ENCODE measurements at places on chromosomes 11 and 22.
A peak's percentile ranks its signal among the peaks of the same experiment; 100 is the strongest.

- DNase-seq = no peak
Observed at GRCh38 chr22:38067761-38068360, 10.7 kb downstream of the PICK1 start.

DNA sequence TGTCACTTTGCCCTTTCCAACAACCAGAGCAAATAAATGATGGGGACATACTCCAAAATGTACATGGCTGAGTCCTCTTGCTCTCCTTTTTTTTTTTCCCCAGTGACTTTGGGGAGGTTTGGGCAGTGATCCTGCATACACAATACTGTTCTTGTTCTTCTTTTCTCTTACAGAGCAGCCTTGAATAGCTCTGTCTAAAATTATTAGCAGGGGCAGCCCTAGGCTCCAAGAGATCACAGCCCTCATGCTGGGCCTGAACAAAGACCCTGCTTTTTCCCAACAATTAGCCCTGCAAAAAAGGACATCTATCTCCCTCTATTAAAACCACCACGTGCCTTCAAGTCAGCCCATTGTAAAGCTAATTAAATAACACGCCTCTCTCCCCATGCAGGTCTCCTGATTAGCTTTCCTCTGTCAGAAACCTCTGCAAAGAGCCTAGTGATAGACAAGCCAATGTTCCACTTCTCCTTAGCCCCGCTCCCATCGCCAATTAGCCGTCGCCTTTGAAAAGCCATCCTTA lies 54.7 kb downstream of the ETS1 start:
- no peak for DNase-seq

GRCh38 chr22:48425091-48425506 lies 1402.6 kb downstream of the BRD1 start:
- DNase-seq = no peak

DNA sequence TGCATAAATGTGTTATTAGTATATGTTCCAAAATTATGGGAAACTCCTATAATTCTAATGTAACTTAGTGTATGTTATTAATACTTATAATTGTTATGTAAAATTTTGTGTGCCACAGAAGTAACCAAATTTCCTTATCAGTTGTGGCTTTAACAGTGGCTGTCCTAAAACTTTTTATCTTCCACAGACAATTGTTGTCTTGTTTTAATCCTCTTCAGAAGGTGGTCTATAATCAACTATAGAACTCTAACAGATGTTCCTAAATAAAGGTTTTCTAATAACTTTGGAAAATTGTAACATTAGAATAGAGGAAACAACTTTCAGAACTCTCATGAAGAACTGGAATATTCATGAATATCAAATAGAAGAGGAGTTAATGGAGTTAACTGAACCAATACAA lies 44.4 kb upstream of the DBX1 start:
- DNase-seq = no peak

DNA sequence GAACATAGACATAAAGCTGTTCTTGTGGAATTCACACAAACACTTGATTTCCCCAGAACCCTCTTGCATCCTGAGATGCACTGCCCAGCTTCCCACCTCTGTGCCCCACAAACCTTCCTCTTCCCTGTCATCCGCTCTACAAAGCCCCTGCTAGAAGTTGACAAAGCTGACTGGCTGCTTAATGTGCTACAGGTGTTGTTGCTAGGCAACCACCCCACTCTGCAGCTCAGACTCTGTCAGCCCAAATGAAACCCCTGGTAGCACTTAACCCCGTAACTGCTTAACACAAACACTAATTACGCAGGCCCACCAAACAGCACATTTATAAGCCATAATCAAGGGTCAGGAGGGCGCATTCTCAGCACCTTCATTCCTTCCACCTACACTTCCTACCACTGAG lies 172.0 kb upstream of the CADM1 start:
- no peak for DNase-seq

DNA sequence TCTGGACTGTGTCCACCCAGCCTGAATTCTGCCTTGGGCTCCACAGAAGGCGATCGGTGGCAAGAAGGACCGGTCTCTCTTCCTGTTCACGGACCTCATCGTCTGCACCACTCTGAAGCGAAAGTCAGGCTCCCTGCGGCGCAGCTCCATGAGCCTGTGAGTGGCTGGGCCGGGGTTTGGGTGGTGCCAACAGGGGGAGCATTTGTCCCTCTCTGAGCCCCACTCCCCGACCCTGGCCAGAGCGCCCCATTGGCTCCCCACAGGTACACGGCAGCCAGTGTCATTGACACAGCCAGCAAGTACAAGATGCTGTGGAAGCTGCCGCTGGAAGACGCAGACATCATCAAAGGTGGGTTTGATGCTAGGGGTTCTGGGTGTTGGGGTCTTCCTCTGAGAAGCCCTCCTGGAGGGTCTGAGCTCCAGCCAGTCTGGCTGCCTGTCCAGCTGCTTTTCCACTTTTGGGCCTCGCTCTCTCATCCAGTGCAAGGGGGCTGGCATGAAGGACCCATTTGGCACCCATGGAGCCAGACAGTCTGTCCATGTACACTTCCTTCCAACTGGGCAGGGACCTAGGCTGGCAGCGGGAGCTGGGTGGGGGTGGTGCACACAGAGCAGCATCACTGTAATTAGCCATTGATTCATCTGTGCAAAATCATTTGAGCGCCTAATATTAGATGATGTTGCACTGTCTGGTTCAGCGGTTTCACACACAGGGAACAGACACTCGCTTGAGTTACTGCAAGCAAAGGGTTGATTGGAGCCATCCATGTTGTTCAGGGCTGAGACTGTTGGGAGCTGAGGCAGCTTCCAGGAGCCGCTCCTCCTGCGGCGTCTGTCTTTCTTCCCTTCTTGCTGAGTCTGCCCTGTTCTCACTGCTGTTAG lies 19.0 kb upstream of the RELT start:
- DNase-seq = no peak

DNA sequence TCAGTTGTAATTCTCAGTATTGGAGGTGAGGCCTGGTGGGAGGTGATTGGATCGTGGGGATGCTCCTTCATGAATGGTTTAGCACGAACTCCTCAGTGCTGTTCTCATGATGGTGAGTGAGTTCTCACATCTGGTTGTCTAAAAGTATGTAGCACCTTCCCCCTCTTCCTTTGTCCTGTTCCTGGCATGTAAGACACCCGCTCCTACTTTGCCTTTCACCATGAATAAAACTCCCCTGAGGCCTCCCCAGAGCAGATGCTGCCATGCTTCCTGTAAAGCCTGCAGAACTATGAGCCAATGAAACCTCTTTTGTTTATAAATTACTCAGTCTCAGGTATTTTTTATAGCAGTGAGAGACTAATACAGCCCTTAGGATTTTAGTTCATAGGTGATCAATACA lies 191.5 kb downstream of the MAML2 start:
- no peak for DNase-seq

GRCh38 chr11:87425943-87426342 lies 388.2 kb downstream of the TMEM135 start:
- DNase-seq = no peak

GRCh38 chr11:86069408-86070101 lies 671 bp upstream of the PICALM start:
- DNase-seq = peak; percentile 44

- no peak for DNase-seq
Observed at GRCh38 chr11:95306801-95307200, 75.8 kb upstream of the SESN3 start.

DNA sequence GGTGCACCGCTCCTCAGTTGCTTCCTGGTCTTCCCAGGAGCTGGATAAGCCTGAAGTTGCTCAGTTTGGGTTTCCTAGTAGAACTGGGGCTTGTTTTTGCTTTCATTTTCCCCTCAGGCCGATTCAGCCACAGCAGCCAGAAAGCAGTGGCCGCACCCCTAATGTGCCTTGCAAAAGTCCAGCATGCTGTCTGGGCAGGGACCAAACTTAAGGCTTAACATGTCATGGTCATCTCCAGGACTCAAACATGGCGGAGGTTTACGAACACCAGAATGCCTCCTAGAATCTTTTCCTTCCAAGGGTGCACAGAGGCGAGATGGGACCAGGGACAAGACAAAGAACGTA lies 2.5 kb downstream of the GNG3 start:
- DNase-seq = no peak

DNA sequence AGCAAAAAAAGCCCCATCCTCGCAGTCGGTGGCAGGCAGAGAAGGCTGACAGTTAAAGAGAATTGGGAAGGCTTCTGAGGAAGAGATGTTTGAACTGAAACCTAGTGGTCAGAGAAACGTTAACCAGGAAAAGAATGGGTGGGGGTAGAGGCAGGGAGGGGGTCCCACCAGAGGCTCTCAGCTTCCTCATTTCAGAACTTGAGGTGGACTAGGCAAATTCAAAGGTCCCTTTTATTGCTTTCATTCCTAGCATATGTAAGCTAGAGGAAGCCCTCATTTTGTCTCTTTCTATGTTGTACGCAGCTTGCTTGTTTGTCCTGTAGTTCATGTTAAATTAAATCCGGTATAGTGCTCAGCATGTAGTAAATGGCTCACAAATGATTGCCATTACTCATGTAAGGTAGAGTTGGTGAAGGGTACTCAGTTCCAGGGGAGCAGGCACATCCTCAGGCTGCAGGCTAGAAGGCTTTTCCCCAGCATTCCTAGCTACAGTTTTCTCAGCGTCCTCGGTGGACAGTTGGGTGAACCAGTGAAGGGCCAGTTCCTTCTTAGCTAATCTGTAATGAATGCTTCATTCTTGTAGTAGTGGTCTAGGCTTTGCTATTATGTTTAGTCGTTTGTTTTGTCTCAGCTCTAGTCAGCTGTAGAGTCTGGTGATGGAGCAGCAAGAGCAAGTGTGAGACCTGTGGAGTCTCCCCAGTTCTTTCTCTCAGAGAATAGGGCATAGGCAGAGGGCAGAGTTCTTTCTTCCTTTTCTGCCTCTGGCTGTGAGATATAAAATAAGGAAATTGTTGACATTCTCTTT lies 58.6 kb downstream of the UVRAG start:
- DNase-seq = peak; percentile 52

GRCh38 chr11:20715464-20715863 lies 46.1 kb downstream of the NELL1 start:
- DNase-seq = no peak

DNA sequence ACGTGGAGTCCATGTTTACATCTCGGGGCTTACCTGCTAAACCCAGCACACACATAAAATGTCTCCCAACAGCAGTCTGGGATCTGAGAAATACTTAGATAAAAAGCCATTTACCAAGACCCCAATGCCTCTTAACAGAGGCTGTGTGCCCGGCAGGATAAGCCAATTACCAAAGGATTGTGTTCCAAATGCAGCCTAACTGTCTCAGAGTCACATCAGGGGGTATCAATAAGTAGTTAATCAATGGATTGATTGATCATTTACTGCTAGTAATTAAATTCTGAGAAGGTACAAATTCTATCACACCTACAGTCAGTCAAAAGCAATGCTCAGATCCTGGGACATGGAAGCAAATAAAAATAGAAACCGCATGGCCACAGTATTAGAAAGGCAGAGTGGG lies 125.6 kb downstream of the DSCAML1 start:
- DNase-seq = no peak

DNA sequence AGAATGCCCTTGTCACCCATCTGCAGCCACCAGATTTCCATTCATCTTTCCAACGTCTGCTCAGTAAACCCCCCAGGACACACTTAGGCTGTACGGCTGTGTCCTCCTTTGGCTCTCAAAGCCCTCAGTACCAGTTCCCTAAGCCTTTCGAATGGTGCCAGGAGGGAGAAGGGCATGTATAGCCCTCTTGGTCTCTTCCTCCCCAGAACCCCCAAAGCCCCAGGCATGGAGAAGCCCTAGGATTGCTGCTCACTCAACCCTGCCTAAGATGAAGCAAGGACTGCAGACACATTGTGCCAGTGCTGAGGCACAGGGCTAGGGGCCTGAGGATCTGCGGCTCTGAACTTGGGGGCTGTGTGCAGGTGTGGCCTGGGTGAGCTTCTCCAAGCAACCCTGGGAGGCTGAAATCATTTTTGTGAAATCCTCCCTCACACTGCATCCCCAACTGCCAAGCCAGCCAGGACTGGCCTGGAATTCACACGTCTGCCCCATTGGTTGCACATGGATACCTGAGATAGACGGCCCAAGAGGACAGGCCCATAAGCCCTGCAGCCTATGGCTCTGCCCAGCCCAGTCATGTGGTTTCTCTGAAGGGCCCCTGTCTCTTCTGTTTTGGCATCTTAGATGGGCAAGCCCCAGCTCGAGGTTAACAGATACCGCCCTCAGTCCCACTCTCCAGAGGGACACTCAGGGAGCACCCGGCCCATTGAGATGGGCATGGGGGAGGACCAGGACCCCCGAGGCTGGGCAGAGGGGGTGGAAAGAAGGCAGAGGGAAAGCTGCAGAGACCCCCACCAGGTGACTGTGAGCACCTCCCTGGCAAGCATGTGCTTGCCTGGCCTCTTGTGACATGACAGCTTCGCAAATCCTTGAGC lies 34.0 kb downstream of the KCNQ1OT1 start:
- no peak for DNase-seq

GRCh38 chr11:104772806-104773241 lies 125.4 kb downstream of the CASP12 start:
- DNase-seq = no peak

DNA sequence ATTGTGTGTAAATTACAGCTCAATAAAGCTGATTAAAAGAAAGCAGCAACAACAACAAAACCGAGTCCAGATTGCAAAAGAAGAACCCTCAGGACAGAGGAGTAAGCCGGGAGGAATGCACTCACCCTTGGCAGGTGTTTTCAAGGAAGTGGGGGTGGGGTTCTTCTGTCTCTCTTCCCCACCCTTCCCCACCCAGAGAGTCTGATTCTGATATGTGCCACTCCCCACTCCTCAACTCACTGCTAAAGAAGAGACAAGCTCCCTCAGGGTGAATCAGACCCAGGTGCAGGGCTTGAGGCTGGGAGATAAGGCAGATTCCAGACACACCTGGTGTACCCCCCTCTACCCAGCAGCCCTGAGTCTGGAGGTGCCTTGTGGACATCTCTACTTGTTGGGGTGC lies 38.4 kb upstream of the PHF21A start:
- DNase-seq = no peak

DNA sequence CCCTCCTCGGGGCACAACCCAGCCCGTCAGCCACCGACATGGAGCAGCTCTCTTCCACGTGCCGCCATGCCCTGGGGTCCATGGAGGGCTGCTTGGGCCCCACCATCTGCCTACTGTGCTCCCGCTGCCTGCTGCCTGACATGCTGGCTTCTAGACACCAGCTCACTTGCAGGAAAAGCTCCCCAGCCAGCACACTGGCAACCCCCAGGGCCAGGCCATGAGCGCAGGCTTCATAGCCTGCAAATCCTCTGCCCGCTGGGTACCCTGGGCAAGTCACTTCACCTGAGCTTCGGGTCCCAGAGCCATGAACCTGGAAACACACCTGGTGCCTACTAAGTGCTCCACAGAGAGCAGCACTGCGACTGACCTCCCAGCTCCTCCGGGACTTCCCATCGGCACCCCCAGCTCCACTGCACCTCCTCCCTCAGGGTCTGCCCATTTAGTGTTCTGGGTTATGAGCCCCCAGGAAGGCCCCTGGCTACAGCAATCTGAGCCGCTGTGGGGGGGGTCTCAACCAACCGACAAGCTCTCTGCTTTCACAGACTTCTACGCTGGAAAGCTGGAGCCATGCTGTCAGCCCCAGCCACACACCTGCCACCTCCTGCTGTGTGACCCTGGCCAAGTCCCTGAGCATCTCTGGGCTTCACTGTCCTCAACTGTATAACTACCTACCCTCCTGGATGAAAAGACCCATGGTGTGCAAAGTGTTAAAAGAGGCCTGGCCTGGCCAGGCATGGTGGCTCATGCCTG lies 139.2 kb downstream of the CRYBB2 start:
- DNase-seq = no peak

Data from GM10248 (cell line).